ENCODE measurements at places on chromosomes 2 and 18.

DNA sequence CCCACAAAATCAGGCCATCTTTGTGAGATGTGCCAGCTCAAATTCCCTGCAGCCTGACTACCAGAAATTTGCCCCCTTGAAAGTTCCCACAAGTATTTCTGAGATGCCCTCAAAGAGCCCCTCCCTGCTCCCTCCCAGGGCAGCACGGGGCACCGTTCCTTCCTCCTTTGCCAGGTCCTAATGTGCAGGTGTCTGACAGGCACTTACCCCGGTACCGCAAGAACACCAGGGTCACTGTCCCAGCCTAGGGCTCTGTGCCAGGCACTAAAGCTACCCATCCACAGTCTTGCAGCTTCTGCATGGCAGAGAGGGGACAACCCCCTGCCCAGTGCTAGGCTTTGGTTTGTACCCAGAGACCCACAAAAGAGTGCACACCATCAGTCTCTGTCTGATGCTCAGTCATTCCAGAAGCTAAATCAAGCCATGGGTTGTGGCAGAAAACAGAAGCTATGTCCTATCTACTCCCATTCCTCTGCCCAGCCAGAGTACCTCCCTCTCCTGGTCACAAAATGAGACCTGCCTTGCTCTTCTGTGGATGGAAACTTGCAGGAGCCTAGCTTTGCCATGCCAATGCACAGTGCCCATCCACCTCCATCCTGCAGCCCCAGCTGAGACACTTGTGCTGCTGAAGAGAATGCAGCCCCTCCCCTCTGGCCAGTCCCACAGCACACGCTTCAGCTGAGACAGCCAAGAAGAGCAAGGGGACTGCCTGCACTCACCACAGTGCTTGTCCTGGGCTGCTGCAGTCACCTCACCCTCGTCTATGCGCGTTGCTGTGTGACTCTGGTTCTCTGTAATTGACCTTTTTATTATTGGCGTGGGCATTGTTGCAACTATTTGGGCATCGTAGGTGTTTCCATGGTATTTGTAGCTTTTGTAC, 48.7 kb downstream of the INPP5D start:
- DNase-seq = no peak

DNA sequence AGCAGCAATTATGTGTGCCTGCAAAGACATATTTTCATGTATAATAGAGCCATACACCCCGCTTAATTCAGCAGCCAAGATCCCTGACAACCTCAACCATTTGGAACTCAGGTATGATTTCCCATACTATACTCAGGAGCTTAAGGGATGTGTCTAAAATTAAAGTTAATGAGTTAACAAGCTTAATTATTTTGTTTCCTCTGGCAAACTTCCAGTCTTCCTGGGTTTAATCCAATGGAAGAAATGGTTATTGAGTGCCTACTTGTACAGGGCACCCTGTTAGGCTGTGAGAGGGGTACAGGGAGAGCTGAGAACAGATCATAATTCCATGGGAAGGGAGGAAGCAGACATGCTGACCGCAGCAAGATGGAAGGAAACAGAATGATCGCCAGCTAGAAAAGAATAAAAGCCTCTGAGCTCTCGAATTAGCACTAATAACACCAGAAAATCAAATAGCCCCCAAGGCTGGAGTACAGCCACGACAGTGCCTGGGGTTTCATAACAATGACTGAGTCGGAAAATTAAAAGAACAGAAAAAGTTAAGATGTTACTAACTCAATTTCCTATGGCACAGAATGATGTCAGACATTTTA, 20.8 kb upstream of the CEP68 start:
- no peak for DNase-seq

- DNase-seq = no peak
Measured at GRCh38 chr18:30245766-30246455, 796.6 kb downstream of the DSC3 start.

DNA sequence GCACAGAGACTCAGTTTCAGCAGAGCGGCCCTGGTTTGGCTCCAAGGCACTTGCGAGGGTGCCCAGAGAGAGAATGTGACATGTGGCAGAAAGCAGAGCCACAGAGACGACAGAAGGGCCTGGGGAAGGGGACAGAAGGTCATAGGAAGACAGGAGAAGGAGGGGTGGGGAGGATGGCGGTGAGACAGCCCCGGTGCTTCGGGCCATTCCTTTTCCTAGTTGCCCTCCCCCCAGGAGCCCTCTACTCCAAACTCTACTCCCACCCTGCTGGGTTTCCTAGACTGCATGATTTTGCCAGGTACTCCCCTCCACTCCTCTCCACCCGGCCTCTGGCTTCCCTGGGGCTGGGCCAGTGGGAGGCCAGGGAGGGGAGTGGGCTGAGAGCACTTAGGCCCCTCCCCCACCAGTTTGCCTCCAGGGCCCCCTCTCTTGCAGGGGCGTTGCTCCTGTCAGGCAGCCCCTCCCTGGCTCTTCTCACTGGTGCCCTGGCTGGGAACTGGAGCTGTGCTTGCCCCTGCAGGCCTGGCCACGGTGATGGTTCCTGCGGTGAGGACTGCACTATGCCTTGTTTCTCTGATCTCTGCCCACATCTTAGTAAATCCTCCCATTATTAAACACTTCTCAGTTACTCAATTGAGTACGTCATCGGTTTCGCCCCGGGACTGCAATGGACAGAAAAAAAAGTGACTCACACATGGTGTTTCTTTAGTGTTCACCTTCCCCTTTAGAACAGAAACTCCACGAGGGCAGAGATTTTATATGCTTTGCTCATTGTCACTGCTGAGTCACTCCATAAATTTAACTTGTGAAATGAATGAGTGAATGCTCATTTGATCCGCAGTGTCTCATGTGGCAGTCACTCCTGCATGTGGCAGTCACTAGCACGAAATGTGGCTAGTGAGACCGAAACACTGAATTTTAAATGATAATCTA, 58.7 kb upstream of the SP3 start:
- DNase-seq = no peak

DNA sequence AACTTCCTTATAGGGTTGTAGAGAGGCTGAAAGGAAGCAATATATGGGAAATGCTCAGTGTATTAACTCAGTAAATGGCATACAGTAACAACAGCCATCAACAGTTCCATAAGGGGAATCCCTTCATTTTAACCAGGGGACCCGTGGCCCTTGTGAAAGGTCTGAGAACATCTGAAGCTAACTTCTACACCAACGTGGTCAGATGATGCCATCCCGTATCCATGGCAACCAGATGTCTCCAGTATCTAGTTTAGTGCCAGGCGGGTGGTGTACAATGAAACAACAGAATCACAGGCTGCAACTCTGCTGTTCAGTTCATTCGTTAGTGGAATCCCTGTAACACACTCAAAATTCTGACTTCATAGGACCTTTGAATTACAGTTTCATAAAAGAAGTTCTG, 162.3 kb downstream of the TGIF1 start:
- no peak for DNase-seq

GRCh38 chr18:21105936-21106335, 5.7 kb downstream of the ROCK1 start:
- DNase-seq = no peak

DNA sequence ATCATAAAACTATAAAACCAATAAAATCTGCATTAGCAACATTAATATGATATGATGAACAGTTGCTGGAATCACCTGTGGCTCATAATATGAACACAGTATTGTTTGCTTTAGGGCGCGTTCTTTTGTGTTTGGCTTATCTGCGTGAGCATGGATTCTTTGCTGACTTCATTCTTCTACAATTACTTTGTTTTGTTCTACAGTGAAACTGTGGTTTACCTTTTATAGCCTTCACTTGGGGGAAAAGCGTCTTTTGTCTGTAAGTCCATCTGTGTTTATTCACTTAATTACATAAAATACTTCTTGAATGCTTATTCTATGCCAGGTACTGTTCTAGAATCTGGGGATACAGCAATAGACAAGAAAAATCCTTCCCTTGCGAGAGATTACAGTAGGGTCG, 74.0 kb upstream of the SEC11C start:
- peak; percentile 59 for DNase-seq

DNA sequence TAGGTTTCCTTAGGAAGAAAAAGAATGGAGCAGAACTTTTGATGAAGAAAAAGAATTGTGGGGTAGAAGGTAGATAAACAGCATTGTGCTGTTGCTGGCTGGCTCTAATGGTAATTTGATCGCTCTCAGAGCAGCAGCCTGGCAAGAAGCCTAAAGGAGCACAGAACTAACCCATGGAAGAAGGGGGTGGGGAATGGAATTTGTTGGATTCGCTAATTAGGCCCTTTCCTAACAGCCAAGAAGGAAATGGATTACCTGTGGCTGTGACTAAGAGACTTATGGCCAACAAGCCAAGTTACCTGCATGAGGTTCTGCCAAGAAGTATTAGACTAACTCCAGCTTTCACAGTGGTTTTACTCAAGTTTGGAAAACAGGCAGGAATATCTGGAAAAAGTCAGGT, 210.6 kb downstream of the IKZF2 start:
- peak; percentile 95 for DNase-seq

GRCh38 chr2:203949228-203949627, 12.7 kb downstream of the ICOS start:
- DNase-seq = no peak

DNA sequence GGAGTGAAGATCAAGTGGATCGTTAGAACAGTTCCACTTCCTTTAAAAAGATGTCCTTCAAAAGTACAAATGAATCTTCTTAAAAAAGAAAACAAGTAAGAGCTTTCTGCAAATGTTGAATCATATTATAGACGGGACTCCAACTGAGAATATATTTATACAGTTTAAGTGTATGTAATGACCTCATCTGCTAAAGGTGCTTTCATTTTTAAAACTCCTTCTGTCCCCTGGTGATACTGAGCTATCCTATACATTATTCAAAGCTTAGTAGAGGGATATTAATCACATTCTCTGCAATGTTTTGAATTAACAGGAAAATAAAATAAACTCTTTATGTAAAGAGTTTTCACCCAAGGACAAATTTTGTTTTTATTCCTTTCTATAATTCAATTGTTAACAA, 420.7 kb upstream of the SLC8A1 start:
- DNase-seq = no peak

GRCh38 chr2:10053351-10053750, 10.0 kb downstream of the KLF11 start:
- DNase-seq = no peak

GRCh38 chr2:35463805-35464596, 891.6 kb upstream of the CRIM1 start:
- DNase-seq = no peak

GRCh38 chr2:151114874-151115273, 146.8 kb downstream of the RBM43 start:
- no peak for DNase-seq

Measured in NCI-H2029 (cell line).